ENCODE measurements at places on chromosomes 1 and 21.

- DNase-seq = no peak
These were observed 49.7 kb downstream of the NTPCR start for GRCh38 chr1:232999956-233000625.

DNA sequence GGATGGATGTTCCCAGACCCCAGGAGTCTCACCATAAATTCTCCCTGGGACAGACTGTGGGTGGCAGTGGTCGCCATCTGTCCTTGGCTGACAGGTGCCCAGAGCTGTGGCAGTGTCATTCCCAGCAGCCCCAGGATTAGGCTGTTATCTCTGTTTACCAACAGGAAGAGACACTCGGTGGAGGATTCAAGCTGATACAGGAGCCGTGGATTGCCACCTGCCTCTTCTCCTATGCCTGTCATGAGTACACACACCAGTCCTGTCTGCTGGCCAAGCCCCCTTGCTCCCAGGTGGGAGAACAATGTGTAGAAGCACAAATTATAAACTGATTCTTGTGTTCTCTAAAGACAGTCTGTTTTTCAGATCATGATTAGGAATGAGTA lies 152.6 kb downstream of the ETS2 start:
- peak; percentile 13 for DNase-seq

GRCh38 chr1:185894791-185895190 lies 160.6 kb downstream of the HMCN1 start:
- DNase-seq = no peak

GRCh38 chr1:247077213-247077612 lies 1.4 kb downstream of the ZNF670 start:
- no peak for DNase-seq

- no peak for DNase-seq
These were observed 6.5 kb downstream of the CNST start for GRCh38 chr1:246572785-246573184.

DNA sequence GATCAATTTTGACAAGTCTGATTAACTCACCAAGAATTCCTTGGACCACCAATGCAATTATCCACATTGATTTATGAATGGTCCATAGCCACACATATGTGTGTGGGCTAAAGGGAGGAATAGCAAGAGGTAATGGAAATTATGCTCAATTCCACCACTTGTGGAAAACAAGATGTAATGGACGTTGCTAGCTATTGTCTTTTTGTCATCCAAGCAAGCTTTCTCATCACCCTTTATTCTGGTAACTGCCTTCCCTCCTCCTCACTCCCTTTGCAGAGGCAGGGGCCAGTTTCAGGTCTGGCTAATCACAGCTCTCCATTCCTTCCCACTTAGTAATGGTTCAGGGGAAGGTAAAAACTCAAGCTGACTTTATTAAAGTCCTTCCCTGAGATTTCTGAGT lies 24.7 kb upstream of the RAB3GAP2 start:
- DNase-seq = no peak

DNA sequence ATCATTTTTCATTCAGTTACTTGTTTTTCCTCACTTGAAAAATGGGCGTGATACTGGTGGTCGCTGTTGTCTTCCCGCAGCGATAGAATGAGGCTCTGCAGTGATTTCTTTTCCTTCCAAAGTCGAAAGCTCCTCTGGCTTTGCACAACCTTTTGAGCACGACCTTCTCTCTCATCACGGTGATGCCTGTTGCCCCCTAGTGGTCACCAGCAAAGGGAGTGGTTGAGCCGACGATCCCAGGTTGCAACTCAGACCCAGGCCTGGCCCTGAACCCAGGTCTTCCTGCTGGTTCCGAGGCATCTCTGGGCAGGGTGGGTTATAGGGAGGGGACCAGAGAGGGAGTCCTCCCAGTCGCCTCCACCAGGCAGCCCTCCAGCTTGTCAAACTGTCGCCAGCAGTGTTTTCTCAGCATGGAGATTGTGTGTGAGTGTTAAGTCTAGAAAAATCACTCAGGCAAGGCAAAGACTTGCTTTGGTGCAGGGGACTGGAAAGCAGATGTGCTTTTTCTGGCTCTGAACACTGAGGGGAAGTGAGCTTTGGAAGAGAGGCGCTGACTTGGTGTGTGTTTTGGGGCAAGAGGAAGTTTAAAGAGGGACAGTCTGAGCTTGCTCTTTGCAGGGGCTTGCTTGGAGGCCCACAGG lies 285.3 kb downstream of the CAMTA1 start:
- DNase-seq = no peak

- DNase-seq = no peak
These were observed 64.3 kb downstream of the PRKAA2 start for GRCh38 chr1:56709269-56709880.

- DNase-seq = no peak
These were observed 771 bp downstream of the ABCD3 start for GRCh38 chr1:94418664-94419655.

DNA sequence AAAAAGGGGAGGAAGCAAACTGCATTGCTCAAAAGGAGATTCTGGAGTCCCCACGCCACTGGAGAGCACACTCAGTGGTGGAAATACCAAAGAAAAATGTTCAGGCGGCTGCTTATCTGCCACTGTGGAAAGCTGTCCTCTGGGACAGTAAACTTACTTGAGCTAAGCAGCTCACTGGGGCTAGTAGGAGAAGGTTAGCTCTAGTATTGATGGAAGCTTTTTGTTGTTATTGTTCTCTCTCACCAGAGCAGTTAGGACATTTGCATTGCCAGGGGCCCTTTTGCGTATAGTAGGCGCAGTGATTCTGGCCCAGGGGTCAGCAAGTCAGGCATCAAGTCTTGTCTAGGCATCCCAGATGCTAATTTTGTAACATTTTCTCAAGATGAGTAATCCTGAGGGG lies 15.6 kb downstream of the BACE2 start:
- no peak for DNase-seq

DNA sequence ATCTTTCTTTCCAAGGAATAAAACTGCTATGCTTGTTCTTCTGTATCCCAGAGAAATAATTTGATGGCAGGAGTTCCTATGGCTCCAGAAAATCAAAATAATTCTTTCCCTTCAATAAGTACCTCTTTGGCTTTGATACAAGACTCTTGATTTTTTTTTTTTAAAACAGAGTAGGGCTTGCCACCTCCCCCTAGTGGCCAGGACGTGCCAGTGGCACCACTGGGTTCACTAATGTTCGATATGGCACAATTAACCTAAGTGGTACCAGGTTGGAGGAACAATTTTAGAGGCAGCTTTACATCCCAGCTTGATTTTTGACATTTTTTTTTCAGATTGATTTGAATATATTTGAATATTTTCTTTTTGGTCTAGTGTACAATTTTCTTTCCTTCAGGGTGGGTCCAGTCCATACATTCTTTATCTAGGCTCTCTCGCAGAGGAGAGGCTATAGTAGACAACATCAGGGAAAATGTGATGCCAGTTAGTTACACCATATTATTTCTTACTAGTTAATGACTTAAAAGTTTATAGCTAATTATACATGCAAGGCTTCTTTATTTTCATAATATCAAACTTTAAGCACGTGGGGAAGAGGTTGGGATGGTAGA lies 330.9 kb downstream of the S1PR1 start:
- DNase-seq = no peak

GRCh38 chr1:114610546-114611245 lies 29.3 kb upstream of the BCAS2 start:
- no peak for DNase-seq

GRCh38 chr1:203264052-203264501 lies 34.6 kb upstream of the CHIT1 start:
- DNase-seq = no peak

DNA sequence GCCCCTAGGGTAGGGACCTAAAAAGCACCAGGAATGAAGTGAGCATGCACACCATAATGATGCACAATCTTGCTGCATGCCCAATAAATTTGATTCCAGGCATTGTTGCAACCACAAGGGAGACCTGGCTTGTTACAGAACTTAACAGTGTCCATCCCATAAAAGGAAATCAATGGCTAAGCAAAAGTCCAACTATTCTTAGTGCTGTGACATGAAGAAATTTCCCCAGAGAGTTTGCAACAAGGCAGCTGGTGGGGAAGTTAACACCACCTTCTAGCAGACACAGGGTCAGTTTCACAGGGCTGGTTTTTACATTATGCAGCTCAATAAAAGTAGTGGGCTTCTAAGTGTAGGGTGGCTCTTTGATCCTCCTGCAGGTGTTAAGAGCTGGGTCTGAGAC lies 221.1 kb downstream of the KCNJ6 start:
- no peak for DNase-seq

DNA sequence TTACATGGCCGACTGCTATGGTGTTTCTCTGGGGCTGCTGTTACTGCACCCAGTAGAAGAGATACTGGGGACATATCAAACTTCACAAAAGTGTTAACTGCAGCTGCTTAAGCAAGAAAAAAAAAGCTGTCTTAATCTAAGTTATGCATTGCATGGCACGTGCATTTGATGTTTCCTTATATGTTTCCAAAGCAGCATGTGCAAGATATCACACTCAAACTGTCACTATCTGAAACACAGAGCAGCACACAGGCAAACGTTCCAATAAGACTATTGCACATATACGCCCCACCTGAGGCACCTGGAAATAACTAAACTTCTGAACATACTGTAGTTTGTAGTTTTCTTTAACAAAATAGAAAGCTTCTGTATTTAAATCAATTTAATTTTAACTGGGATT lies 671.4 kb upstream of the ADGRL2 start:
- no peak for DNase-seq

DNA sequence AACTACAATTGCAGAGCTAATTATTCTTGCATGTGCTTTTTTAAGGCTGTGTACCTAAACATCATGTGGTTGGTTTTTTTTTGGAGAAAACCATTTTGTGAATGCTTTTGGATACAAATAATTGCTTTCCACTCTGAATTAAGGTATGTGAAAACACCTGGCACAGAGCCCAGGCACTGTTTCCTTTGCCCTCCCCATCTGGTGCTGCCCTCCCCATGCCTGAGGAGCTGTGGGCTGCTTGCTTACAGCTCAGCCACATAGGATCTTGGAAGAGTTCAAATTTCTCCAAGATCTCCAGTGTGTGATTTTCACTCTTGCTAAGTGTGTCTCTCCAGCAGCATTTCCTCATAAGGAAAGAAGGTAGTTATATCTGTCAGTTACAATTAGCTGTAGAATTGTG lies 27.8 kb downstream of the DNM3 start:
- no peak for DNase-seq

DNA sequence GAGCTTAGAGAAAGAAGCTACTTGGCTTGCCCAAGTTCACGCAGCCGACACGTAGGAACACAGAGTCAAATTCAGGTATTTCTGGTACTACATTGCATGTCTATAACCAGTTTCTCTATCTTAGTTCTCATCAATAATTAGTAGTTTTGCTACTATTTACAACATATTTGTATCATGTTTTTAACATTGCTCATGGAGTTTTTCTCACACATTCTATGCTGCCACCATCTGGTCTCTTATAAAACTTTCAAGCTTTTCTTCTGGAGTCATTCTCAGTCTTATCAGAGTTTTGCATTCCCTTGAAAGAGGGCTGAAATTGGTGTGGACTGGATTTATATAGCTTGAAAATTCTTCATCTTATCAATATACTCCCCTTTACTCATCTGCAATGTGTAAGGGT lies 118.8 kb upstream of the PALMD start:
- DNase-seq = no peak

DNA sequence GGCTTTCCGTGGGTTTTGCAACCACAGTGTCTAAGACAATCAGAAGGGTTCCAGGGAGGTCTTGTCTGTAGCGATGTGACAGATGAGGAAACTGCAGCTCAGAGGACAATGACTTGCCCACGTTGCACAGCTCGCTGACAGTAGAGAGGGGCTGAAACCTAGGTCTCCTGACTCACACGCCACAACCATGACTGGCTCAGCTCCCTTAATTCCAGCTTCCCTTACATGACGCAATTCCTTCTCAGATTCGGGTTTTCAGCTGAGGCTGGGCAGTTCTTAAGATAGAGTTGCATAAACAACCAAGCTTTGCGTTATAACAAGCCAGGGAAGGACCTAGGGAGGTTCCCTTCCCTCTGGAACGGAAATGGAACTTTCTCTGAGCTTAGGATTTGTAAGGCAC lies 36.3 kb downstream of the DHCR24 start:
- DNase-seq = no peak

- no peak for DNase-seq
These were observed 24.8 kb downstream of the SLC2A1 start for GRCh38 chr1:42933610-42934491.

DNA sequence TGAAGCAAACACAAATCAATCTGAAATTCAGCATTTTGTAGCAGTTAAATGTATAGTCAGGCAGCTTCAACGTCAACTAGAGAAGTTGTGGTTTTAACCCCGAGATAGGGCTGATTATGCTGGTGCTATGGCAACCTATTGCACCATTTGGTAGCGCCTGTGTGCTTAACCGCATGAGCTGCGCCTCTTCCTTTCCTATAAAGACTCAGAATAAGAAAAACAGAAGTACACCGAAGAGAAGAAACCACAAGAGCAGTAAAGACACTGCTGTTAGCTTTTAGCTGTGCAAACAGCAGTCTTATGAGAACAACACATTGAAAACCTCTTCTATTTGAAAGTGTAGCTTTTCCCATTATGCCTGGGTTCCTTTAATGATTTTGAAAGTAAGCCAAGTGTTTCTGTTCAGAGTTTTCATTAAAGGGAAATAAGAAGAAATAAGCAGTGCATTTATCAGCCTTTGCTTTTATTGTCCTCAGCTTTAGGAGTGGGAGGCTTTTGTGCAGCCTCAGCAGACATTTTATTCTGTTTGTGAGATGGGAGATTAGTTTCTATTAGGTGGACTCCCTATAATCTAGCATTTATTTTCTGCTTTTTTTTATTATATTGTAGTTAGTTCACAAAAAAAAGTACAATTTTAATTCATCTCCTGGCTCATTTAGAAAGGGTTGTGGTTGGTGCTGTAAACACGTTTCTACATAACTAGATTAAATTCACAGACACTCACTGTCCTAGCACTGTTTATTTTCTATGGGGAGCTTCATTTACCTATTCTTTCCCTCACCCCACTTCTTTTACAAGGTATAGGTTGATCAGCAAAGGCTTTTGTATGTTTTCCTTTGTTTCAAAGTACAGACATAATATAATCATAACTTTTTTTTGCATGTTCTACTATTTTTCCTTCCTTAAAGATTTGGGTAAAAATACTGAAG lies 43.3 kb downstream of the PTPRC start:
- peak; percentile 89 for DNase-seq

DNA sequence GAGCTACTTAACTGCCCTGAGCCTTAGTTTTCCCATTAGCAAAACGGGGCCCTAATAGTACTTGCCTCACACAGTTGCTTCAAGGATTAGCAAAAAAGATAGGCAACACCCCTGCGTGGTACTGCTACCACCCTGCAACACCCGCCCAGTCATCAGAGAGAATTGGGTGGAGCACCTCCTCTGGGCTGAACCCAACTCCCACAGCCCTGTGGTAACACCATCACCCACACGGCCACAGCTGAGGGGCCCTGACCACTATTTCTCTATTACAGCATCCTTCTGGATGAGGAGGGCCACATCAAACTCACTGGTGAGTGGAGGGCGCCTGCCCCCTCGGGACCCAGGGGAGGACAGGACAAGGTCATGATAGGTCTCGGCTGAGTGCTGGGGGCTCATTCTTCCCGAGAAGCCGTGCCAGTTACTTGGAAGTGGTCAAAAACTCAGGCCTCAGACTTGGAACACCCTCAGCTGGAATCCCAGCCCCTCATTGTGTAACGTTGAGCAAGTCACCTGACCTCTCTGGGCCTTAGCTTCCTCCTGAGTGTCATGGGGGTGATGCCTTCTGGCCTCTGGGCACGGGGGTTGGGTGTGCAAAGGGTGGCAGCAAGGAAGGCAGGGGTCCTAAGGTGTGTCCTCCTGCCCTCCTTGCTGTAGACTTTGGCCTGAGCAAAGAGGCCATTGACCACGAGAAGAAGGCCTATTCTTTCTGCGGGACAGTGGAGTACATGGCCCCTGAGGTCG lies 24.6 kb downstream of the RPS6KA1 start:
- peak; percentile 80 for DNase-seq

- no peak for DNase-seq
These were observed 150.3 kb upstream of the SPAG17 start for GRCh38 chr1:118335331-118335732.
